ENCODE measurements at places on chromosomes 11 and 22.

- DNase-seq: no peak
Observed at GRCh38 chr22:42949159-42949558, 65.8 kb downstream of the PACSIN2 start.

DNA sequence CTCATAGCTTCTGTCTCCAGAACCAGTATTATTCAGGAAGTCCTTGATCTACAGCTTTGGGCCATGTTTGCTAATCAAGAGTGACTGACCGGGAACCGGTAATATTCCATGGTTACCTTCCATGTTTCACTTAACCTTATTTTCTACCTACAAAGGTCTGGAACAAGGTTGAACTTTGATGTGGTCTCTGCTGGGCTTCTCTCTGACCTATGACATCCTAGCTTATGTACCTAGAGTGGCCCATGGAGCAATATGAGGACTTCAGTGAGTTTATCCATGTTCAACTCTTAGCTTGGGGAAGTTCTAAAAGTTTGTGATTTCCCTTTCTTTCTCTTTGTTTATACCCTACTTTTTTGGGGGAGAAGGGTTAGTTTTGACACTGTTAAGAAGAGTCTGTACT lies 33.2 kb downstream of the CCDC90B start:
- DNase-seq: no peak

- DNase-seq: no peak
Observed at GRCh38 chr22:22161924-22162851, 82.4 kb upstream of the VPREB1 start.

DNA sequence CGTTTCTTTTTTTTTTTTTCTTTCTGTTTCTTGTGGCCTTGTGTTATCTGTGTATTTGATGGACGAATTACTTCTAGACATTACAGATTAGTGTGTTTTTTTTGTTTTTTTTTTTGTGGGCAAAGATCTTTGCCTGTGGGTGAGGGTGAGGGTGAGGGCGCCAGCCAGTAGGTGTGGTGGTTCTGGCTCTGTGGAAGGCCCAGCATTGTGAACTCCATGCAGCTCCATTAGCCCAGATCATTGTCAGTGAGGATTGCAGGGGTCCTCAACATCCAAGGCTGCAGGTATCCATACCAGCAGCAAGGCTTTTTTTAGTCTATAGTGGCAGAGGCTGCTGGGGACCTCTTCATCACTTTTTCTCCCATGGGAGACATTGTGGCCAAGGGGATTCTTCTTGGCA lies 13.7 kb downstream of the BIRC2 start:
- DNase-seq: no peak

All from AG09319 (cell line).